ENCODE measurements at places on chromosomes 12 and 14.

- no peak for DNase-seq
Measured at GRCh38 chr14:21016413-21017190, 8.3 kb downstream of the NDRG2 start.

DNA sequence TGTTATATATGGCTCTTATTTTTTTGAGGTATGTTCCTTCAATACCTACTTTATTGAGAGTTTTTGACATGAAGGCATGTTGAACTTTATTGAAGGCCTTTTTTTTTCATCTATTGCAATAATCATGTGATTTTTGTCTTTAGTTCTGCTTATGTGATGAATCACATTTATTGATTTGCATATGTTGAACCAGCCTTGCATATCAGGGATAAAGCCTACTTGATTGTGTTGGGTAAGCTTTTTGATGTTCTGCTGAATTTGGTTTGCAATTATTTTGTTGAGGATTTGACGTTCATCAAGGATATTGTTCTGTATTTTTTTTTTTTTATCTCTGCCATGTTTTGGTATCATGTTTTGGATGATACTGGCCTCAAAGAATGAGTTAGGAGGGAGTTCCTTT is 15.2 kb upstream of the ART4 start:
- no peak for DNase-seq

DNA sequence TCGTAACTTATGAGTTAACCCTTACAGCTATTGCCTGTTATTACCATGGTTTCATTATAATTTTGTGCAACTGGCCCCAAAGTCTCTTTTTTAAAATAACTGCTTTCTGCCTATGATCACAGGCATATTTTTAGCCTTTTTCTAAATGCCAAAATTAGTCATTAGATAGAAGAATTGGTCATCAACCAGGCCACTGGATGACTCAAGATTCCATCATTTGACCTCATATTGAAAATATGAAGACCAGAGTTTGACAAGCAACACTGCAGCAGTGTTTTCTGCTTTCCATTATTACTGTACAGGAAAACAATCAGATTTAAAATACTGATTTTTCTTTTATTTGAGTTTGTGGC is 54.7 kb upstream of the OTOGL start:
- DNase-seq: no peak

GRCh38 chr12:127125607-127126259 is 1141.2 kb upstream of the TMEM132C start:
- DNase-seq: no peak

- DNase-seq: no peak
Measured at GRCh38 chr12:55935738-55936151, 4.8 kb downstream of the DGKA start.
